Left renal pelvis (tissue), 4 donors: ENCODE measurements at places on chromosomes 6 and 20. TPM values are rescaled to one million over a fixed set of nuclear protein-coding genes. Genes with fewer than 3 reads are reported as not detected.

DNA sequence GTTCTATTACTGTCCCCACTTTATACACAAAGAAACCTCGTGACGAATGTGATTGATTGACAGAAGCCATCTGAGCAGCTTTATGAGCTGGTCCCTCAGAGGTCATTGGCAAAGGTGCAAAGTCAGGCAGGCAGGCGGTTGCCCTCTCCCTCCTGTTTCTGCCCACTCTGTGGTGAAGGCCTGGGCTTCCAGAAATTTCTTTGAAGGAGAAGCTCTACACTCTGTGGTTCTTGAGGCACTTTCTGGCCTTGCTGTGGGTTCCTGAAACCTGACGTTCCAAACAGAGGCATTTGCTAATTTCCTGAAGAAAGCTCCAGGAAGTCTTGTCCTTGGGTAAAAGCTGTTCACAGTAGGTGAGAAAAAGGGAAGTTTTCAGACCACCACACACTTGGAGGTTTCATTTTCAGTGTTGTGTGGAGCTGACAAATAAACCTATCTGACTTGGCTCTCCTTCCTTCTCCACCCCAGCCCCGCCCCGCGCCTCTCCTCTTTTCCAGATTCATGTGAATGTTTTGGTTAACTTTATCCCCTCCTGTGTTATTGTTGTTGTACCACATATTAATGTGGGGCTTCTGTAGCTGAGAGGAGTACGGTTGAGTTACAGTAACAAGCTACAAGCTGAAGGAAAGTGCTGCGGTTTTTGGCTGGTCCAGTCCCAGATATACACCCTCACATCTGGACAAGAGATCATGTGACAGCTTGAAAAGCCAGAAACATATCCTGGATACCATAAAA lies 274.1 kb downstream of the CLIC5 start:
- no peak for DNase-seq

- no peak for DNase-seq
Observed at GRCh38 chr20:19320005-19320404, 107.6 kb downstream of the SLC24A3 start.

DNA sequence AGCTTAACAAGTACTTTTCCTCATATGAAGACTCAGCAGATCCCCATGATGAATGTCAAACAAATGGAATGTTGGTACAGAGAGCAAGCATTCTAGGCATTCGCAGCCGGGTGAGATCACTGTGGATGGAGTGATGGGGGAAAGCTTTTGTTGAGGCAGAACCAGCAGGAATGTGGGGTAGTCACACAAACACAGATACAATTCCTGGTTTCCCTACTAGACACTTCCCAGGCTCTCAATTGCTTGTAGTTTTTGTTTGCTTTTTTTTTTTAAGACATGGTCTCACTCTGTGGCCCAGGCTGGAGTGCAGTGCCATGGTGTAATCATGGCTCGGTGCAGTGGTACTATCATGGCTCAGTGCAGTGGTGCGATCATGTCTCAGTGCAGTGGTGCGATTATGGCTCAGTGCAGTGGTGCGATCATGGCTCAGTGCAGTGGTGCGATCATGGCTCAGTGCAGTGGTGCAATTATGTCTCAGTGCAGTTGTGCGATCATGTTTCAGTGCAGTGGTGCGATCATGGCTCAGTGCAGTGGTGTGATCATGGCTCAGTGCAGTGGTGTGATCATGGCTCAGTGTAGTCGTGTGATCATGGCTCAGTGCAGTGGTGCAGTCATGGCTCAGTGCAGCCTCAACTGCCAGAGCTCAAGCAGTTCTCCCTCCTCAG lies 15.4 kb upstream of the IER3 start:
- no peak for DNase-seq

GLP1R gene
- 0.60 TPM for polyA plus RNA-seq

LAMA2 gene
- 34.5 TPM for polyA plus RNA-seq

TMEM244 gene
- polyA plus RNA-seq = not detected

PIGU gene
- 45.3 TPM for polyA plus RNA-seq

GRCh38 chr20:63697357-63697867 lies 960 bp downstream of the TNFRSF6B start:
- no peak for DNase-seq

- no peak for DNase-seq
Observed at GRCh38 chr20:24960302-24960801, 11.3 kb downstream of the CST7 start.

LINC00237 gene
- polyA plus RNA-seq = not detected

DNA sequence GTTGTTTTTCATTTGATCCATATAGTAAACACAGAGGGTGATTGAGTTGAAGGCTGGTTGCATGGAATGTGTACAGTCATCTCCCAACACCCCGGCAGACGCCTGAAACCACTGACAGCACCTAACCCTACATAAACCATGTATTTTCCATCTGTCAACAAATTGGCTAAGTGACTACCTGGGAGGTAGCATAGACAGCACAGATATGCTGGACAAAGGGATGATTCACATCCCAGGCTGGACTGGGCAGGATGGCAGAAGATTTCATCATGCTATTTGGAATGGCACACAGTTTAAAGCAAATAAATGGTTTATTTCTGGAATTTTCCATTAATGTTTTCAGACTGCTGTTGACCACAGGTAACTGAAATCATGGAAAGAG lies 4.4 kb upstream of the VIP start:
- DNase-seq = no peak

DNA sequence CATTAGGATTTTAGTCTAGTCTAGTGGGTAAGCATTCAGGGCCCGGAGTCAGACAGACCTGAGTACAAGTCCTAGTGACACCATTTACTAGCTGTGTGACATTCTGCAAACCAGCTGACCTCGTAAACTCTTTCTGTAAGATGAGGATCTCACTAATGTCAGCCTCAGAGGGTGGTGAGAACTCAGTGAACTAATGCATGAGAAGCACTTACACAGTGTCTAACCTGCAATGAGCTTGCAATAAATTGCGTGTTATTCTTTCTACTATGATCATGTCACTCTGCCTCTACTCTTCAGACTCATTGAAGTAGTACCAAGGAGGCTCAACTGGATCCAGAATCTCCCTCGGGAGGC lies 41.1 kb upstream of the ZNF831 start:
- no peak for DNase-seq

MCCD1 gene
- 0.27 TPM for polyA plus RNA-seq

DNA sequence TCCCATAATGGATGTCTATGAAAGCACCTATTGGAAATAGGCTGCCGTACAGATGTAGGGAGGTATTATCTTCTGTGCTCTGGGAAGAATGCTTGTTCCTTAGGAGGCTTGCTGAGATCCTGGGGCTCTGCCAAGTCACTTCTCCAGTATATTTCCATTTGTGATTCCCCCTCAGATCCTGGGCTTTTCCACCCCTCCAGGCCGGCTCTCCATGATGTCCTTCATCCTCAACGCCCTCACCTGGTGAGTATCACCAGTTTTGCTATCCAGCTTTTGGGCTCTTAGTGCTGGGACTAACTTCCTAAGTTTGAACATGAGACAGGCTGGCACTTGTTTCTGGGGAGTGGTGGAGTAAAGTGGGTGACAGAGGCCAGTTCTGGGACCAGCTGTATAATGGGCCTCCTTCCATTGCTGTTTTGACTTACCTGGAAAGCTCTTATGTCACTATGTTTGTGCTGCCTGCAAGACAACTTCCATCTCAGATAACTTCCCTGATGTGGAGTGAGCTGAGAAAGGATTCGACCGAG lies 2.6 kb downstream of the SYS1 start:
- DNase-seq = no peak

GPR6 gene
- polyA plus RNA-seq = not detected

- peak; percentile 72 for DNase-seq
Observed at GRCh38 chr6:11828262-11828870, 49.8 kb upstream of the ADTRP start.

- no peak for DNase-seq
Observed at GRCh38 chr20:57482796-57483195, 42.1 kb downstream of the CTCFL start.

- DNase-seq = no peak
Observed at GRCh38 chr20:61599061-61599531, 347.0 kb downstream of the CDH4 start.

DNA sequence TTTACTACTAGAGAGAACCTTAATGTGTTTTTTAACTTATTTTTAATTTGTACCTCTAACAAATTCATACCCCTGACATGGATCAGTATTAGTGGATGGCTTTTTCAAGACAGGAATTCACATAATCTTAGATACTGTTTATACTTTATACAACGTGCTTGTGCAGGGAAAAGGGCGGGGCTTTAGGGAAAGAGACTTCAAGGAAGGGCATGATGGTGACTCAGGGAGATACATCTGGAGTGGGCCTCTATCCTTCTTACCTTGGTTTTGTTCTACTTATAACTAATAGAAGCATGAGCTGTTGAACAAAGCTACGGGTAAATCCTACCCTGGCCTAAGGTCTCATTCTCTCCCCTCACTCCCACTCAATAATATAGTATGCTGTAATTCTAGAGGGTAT lies 160.8 kb downstream of the C6orf58 start:
- DNase-seq = no peak

- DNase-seq = no peak
Observed at GRCh38 chr20:35771367-35771688, 487 bp upstream of the PHF20 start.

GRCh38 chr6:153096792-153097191 lies 34.3 kb downstream of the RGS17 start:
- no peak for DNase-seq

MEI4 gene
- polyA plus RNA-seq = 0.49 TPM
